ENCODE measurements at places on chromosomes 5 and 9.

DNA sequence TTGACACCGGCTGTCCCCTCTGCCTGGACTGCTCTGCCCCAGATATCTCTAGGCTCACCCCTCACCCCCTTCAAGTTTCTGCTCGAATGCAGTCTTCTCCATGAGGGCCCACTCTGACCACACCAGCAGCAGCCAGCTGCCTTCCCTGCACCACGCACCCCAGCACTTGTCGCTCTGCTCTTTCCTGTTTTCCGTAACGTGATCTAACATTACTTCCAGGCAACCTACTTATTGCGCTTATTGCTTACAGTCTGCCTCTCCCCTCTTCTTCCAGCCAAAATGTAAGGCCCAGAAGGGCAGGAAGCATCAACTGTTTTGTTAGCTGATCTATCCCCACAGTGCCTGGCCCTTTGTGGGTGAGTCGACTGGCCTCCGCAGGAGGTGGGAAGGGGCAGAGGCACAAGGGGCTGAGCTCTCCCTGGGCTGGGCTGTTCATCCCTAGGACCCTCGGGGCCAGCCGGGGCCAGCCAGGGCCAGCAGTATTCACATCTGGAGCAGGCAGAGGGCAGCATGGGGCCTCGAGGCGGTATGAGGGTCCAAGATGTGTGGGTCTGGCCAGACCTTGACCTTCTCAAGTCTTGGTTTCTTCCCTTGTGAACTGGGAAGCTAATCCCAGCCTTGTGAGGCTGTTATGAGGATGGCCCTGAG, 11.6 kb upstream of the DBN1 start:
- DNase-seq: no peak

GRCh38 chr9:90637626-90638025, 5.0 kb downstream of the DIRAS2 start:
- DNase-seq: no peak

DNA sequence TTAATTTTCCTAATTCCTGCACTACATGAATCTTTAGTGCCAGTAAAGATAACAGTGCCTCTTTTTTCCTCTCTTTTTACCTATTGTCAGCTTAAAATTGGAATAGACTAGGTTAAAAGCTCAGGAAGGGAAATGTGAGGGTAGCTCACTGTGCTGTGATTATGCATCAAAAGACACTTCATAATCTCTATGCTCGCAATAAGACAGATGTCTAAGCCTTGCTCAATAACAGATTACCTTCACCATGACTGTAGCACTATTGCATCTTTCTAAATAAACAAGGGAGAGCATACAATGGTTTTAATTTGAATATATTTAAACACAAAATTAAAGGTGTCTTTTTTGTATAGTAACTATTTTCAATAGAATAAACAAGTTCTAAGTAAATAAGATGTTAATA, 130.1 kb downstream of the FBN2 start:
- DNase-seq: no peak

- no peak for DNase-seq
These were observed 207.7 kb downstream of the TTLL11 start for GRCh38 chr9:121885345-121885901.

- DNase-seq: no peak
These were observed 18.0 kb downstream of the GFI1B start for GRCh38 chr9:132996526-132996925.

- DNase-seq: no peak
These were observed 33.4 kb upstream of the TRIO start for GRCh38 chr5:14109771-14110170.

DNA sequence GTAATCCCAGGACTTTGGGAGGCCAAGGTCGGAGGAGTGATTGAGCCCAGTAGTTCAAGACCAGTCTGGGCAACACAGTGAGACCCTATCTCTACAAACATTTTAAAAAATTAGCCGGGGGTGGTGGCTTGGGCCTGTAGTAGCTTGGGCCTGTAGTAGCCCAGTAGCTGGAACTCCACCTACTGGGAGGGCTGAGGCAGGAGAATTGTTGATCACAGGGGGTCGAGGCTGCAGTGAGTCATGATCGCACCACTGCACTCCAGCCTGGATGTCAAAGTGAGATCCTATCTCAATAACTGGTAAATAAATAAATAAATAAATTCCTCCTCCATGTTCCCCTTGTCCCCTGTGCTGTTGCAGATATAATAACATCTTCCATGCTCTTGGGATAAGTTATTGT, 14.3 kb downstream of the VCAN start:
- DNase-seq: no peak

- DNase-seq: no peak
These were observed 68.3 kb downstream of the FGF1 start for GRCh38 chr5:142617416-142618129.

GRCh38 chr9:106772523-106773290, 90.3 kb upstream of the ZNF462 start:
- DNase-seq: no peak

DNA sequence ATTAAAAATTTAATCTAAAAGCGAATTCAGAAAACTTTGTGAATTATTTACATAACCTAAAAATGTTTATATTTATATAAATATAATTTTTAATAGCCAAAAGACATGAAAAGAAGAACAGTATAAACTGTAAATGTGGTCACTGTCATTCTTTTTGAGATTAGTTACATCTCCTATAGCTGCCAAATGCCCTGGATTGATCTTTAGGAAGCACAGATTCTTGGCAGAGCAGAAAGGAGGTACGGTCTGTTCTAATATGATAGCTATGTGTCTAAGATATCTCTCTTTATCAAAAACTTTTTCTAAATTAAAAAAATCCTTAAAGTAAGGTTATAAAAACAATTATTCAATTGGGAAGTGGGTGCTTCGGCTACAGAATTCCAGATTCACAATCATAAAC, 151.0 kb downstream of the LPAR1 start:
- DNase-seq: no peak

DNA sequence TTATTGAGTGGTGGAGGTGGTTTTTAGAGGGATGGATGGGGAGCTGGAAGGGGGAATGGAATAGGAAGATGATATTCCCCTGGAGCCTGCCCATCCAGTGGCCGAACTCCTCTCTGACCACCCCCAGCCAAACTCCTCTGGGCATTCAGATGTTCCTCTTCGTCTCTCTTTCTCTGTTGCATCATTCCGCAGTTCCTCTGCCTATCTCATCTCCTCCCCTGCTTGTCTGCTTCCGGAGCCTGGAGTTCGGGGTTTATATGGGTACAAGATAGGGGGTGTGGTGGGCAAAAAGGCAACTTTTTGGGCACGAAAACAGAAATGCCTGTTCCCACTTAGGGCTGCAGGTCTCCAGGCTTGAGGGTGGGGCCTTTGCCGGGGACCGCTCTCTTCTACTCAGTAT, 12.2 kb upstream of the CDK5RAP2 start:
- DNase-seq: no peak

DNA sequence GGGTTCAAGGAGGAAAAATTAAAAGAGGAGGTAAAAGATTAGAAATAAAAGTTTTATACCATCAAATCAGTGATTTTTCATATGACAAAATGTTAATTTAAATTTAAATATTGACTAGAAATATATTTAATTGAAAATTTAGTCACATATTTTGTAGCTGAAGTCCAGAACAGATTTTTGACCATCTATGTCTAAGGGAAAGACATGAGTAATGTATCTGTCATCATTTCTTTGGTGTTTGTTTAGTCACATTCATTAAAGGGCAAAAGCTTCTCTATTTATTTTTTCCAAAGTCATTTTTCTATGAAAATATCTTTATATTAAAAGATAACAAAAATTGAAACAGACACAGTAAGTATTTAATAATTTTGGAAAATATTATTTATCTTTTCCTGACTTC, 252.0 kb upstream of the ISL1 start:
- no peak for DNase-seq

DNA sequence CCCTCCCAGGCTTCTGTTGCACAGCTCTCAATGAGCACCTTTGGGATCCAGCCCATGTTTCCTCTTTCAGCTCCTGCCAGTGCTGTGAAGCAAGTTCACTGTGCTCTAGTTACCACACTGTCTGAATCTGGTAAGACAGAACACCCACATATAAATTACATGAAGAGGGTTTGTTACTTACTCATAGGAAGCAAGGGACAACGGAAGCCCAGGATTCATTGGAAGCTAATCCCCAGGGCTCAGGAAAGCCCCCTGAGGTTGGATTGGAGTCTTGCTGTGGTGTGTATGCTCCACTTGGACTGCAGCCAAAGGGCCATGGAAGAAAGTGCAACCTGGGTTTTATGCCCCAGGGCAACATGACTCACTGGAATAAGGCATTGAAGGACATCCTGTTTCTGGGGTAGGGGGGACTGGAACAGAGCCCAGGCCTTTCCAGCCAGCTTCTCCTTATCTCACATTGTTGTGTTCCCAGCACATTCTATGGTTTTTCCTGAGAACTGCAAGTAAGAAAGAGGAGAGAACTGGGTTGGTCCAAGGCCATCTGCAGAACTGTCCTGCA, 15.6 kb upstream of the CLK4 start:
- no peak for DNase-seq

GRCh38 chr9:1875921-1876448, 139.2 kb upstream of the SMARCA2 start:
- no peak for DNase-seq

- DNase-seq: no peak
These were observed 99.8 kb upstream of the SSBP2 start for GRCh38 chr5:81850501-81851357.

- no peak for DNase-seq
These were observed 30.7 kb downstream of the MSX2 start for GRCh38 chr5:174755106-174755505.

DNA sequence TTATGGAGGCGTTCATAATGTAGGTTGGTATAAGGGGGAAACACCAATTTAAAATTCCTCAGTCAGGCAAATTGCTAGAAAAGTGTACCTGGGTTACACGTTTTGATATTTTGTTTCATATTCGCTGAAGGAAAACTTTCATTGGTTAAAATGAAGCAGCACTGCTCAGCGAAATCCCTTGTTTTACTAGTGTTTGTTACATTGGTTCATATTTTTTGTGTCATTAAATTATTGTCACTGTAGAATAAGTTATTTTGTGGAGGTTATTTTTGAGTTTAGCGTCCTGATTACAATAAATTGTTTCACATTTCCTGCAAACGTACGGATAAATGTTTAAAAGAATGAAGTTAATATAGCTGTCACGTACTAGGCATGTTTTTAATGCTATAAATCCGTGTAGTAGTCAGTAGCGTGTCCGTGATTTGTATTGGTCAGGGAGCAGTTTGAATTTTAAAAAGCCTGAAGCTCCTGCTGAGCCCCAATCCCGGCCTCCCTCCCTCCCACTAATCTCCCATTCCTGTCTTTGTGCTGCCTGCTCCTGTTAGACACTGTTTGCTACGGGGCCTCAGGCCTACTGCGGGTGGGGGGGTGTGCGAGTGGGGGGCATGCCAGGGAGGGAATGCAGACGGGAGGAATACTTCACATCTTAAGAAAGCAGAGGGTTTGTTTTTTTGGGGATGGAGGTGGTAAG, 2.0 kb downstream of the NIPBL start:
- peak; percentile 45 for DNase-seq

DNA sequence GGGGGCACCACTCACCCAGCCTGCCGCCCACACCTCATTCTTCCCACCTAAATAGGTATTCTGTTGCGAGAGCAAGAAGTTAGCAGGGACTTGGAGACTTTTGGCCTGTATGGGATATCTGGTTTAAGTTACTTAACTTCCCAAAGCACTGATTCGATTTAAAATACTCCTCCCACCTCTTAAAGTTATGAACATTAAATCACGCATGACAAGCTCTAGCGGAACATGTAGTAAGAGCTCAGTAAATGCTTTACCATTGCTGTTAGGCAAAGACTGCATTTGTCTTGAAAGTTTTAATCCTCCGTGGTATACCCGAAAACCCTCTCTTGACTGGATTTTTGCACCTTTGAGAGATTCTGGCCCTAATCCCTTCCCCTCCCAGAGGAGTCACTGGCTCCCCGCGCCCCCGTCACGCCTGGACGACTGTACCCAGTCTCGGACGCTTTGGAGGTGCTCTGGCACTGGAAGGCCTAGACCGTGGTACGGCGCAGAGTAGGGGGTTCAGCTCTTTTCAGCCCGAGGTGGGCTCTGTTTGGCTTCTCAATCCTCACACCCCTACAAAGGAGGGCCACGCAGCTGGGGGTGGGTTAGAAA, 4.4 kb downstream of the GDNF start:
- no peak for DNase-seq

DNA sequence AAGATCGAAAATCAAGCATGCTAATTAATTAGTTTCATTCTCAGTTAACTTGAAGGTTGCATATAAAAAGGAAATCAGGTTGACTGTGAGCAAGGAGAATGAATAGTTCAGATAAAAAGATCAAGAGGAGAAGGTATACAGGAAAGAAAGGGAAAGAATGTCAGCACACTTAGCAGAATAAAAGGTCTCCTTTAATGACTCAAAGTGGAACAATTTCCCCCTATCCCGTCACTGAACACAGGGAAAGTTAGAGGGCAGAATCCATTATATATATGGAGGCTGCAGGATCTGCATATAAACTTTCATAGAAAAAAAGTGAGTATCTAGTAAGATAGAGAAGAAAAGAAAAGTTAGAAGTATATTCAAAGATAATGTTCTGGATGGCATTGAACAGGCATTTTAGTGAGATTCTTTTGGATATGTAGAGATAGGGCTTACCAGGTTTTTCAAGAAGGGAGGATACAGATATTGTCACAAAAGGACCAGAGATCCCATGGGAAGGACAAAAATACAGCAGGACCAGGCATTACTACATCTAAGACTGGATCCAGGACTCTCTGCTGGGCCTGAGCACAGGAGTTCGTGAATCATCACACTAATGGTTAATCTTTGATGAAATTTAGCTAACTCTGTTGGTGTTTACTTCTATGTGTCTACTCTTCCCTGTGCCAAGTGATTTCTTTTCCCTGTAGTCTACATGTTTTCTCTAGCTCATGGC, 988.2 kb upstream of the ARRDC3 start:
- no peak for DNase-seq

- DNase-seq: no peak
These were observed 3.4 kb upstream of the TRMO start for GRCh38 chr9:97925497-97926334.

- DNase-seq: no peak
These were observed 133.3 kb upstream of the DPYSL3 start for GRCh38 chr5:147643142-147643541.

DNA sequence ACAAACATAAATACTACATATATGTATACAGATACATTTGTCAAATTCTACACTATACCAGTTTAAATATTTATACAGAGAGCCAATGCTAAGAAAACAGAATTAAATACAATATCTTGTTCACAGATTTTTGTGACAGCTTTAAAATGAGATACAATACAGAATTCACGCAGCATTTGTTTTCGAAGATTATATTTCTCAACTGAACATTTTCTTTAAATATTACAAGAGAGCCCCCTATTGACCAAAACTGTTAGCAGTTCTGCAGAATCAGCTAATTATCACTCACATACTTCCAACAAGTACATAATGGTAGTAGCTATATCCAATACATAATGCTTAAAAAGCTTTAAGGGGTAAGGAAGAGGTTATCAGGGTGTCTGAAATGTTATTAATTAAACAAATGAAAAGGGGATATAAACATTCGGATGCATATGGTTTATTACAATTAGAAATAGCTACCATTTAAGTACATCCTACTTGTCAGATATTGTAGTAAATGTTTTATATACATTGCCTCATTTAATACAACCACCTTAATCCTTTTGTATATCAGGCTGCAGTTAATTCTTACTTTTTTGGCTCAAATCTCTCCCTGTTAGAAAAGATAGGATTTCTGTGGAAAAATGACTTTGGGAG, 31.7 kb downstream of the ZDHHC21 start:
- no peak for DNase-seq
